ENCODE measurements at places on chromosomes 1 and 21.

DNA sequence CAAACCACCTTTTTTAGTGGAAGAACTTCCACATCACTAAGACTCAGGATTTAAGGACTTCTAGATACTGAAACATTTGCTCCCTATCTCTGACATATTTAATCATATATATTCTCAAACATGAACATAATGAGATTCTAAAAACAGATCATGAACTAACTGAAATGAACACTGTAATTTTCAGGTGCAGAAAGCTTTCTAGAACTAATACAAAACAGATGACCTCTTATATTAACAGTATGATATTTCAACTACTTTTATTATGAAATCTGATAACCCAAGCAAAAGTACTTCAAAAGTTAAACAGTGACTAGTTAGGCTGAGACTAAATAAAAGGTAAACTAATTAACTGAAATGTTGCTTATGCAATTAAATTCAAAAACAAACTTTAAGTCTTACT lies 157.5 kb downstream of the COP1 start:
- DNase-seq, result no peak

DNA sequence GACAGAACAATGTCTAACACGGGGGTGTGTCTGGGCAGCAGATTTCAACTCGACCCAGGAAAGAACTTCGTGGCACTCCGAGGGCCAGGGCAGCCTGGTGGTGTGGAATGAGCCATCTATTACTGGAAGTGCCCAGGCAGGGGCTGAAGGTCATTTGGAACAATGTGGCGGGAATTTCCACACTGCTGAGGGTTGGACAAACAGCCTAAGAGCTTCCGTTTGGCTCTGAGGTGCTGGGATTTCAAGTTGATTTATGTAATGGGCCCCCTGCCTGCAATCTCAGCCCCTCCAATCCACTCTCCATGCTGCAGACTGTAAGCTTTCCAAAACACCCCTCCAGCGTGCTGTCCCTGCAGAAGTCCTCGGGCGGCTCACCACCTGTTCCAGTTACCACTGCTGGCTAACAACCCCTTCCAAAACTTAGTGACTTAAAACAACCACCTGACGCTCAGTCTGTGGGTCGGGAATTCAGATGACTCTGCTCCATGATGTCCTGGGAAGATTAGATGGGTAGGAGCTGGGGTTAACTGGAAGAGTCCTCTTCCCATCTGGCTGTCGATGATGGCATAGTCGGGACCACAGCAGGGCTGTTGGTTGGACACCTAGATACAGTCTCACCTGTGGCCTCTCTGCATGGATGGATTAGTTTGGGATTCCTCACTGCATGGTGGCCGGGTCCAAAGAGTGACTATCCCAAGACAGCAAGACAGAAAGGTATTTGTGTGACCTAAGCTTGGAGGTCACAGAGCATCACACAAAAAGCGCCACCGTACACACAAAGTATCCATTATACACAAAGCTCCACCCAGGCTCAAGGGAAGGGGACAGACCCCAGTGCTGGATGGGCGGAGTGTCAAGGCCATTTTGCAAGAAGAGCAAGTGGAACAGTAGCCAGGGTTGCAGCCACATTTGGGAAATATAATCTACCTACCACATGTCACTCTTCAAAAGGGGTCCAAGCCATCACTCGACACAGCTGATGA lies 89.7 kb upstream of the IFFO2 start:
- no peak for DNase-seq

GRCh38 chr1:30194046-30194619 lies 529.3 kb downstream of the MATN1 start:
- DNase-seq, result no peak

DNA sequence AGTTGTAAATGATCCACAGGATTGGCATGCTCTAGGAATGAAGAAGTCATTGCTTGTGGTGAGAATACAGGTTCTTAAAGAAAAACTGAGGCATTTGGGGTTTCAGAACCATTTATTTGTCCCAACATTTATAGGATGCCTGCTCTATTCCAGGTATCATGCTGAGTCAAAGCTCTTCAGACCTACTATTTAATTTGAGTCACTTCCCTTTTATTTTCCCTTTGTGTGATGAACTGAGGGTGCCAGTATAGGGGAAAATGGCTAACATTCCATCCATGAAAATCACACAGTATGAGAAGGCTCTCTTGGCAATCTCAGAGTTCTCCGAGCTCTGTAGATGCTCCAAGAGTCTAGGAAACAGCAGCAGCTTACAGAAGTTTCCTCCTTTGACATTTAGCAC lies 110.4 kb downstream of the RNF220 start:
- DNase-seq, result no peak

DNA sequence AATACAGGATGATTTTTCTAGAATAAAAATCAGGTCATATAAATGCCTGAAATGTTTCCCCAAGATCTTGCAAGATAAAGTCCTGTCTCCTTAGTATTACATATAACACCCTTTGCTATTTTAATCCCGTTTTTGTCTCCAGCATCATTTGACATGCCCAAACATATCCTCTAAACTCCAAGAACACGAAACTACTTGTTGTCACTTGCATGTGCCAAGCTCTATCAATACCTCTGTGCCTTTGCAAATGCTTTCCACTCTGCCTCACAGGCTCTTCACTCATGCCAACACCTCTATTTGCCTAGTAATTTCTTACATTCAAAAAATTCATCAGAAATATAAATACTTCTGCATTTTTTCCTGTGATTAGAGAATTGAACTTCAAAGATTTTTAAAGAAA lies 37.9 kb downstream of the LRRIQ3 start:
- no peak for DNase-seq

Measured in AG09319 (cell line).